Cerebellar nuclear complex (tissue), 1 donor: ENCODE measurements at places on chromosomes 2 and 18.

DNA sequence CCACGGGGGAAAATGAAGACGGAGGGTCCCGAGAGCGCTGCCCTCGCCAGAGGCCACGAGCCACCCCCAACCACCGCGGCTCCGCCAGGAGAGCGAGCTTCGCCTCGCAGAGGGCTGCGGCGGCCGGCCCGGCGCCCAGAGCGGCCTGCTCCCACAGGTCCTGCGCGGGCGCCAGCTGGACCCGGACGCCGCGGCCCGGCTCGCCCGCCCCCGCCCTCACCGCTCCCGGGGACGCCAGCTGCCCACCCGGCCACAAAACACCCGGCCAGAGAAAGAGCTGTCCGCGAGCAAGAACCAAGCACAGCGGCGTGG is 709 bp downstream of the PTPN2 start:
- no peak for DNase-seq

GRCh38 chr2:46886268-46887027 is 29.2 kb downstream of the MCFD2 start:
- no peak for DNase-seq

GRCh38 chr18:1796636-1797035 is 774.7 kb downstream of the METTL4 start:
- no peak for DNase-seq

GRCh38 chr2:190303647-190304046 is 16.0 kb downstream of the HIBCH start:
- DNase-seq = no peak

DNA sequence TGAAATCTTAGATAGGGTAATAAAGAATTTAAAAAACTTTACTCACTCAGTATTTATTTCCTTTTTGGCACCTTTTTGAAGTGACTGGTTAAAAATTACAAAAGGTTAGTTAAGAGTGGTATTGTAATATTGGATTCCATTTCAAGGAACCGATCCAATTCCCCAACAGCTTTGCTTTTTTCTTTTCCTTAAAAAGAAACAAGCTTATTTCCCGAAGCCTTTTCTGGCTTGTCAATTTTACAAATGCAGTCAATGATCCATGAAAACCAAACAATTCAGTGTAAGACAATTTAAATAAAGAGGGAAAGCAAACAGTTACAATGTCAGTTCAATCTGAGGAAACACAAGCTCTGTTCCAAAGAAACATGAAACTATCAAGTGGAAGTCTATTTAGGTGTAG is 200.2 kb downstream of the RIT2 start:
- no peak for DNase-seq

GRCh38 chr2:110777531-110778311 is 45.3 kb downstream of the ACOXL start:
- DNase-seq = no peak

GRCh38 chr2:65437392-65438135 is 5.2 kb upstream of the SPRED2 start:
- no peak for DNase-seq

- no peak for DNase-seq
These were observed 801.9 kb upstream of the CELF4 start for GRCh38 chr18:38367473-38367872.

GRCh38 chr2:217297096-217297495 is 437.2 kb upstream of the TNP1 start:
- no peak for DNase-seq

- DNase-seq = no peak
These were observed 412.1 kb upstream of the CDH2 start for GRCh38 chr18:28588884-28589549.

DNA sequence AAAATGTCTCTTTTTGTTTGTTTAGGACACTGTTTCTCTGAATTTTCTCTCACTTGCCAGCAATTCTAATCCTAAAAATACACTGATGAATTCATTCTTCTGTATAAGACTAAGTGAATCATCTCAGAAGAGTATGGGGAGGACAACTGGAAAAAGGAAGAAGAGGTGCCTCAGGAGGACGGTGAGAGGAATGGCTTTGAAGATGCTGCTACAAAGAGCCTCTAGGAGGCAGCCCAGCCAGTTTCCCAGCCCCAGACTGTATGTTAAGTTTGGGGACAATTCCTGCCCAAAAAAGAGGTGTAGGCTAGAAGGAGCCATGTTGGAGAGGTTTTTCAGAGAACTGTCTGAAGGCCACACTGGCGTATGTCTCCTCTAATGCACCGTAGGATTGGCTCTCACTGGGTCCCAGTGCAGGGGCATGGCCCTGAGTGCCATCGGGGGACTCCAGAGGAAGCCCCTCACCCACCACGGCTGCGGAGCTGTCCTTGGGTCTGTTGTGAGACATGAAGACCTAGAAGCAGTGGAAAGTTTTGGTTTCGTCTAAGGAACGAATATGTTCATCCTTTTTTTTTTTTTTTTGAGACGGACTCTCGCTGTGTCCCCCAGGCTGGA is 3.1 kb upstream of the SDC1 start:
- DNase-seq = no peak

DNA sequence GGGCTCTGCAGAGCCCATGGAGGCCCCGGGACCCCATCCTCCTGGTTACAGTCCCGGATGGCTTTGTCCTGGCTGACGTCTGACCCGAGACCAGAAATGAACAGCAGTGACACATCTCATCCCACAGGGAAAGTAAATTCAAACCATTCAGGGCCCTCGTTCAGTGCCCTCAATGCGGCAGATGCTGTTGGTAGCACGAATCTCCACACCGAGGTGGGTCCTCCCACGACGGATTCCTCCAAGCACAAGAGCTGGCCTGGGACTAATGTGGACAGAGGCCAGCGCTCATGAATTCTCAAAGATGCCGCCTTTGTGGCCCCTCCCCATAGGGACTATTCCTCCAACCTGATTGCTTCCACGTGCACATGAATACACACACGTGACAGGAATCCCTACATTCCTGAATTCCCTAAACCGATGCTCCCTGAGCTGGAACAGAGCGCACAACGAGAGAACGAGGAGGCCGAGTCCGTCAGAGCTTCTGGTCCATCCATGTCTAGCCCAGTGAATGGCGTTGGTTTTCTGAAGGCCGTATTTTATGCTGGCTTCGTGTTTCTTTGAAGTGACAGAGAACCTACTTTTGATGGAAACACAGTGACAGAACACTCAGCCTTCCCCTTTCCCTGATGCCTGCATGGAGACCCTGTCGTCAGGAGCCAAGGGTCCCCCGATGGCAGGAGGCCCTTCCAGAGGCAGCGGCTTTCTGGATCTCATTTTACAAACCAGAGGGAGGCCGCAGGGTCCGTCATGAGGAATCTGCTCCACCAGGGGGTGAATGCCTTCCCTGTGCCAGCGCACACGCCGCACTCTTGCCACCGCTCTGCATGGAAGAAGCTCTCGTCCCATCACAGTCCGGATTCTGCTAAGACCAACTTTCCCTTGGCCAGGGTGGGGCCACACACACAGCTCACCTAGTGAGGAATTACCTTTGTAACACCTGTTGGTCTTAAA is 64.3 kb upstream of the SNTG2 start:
- no peak for DNase-seq

- DNase-seq = no peak
These were observed 84.6 kb downstream of the FAM210A start for GRCh38 chr18:13641551-13642439.

DNA sequence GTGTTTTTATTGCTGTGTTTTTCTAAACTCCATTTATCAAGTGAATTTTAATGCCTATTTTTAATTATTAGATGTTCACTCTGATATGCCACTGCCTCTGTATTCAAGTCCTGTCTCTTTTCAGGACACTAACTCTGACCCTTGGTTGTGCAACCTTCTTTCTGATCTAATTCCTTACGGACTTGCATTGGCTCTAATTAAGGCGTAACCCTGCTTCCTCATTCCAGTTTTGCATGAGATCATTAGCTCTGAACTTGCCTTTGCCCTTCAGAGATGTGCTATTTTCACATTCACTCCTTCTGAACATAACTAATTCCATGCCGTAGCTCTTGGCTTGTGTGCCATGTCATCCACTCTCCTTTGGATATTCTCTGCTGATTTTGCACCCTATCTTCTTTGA is 162.5 kb upstream of the TMEFF2 start:
- no peak for DNase-seq

DNA sequence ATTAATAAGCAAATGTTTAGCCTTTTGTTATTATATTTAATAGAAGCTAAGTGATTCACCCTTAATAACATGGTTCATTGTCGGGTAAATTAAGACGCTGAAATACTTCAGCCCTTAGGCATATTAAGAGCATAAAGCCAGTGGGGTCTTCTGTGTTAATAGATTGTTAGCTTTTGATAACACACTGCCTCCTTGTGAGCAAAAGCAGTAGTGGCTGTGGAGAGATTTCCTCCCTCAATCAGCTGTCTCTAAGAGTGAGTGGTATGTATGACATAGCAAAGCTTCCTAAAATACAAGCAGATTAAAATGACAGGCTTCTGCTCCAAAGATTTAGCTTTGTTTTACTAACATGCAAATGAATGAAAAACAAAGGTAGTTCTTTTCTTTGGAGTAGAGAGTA is 143.7 kb upstream of the SYT4 start:
- DNase-seq = no peak

DNA sequence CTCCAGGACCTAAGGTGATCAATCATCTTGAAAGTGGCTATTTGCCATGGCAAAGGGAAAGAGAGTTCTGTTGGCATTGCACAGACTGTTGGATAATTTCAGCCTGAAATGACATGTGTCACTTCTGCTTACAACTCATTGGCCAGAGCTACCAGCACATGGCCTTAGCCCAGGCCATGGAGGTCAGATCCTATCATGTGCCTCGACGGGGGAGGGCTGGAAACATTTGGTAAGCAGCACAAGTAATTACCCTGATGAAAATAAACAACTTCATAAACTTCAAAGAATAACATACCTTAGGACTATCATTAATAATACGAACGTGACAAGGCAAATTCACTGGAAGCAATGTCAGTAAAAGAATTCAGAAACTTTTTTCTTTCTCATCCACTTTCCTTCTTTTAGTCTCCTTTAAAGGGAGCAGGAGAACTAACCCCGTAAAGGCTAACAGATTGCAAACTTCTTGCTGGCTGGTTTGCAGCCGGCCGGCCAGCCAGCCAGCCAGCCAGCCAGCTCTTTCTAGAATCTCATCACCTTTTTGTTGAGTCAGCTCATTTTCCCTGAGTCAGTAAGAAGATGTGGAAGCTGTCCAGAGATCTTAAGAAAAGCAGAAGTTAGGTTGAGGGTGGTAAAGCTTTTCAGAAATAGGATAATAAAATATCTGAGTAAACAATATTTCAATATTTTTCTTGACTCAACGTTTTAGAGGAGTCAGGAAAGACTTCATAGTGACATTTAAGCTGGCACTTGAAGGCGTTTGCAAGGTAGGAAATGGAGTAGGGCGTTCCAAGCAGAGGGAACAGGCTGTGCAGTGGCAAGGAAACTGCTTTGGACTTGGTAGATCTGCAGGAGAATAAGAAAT is 31.9 kb downstream of the CNRIP1 start:
- no peak for DNase-seq

- no peak for DNase-seq
These were observed 471.1 kb upstream of the SMIM21 start for GRCh38 chr18:75898651-75899050.

- DNase-seq = no peak
These were observed 1787.0 kb upstream of the PIK3C3 start for GRCh38 chr18:40168026-40168425.

DNA sequence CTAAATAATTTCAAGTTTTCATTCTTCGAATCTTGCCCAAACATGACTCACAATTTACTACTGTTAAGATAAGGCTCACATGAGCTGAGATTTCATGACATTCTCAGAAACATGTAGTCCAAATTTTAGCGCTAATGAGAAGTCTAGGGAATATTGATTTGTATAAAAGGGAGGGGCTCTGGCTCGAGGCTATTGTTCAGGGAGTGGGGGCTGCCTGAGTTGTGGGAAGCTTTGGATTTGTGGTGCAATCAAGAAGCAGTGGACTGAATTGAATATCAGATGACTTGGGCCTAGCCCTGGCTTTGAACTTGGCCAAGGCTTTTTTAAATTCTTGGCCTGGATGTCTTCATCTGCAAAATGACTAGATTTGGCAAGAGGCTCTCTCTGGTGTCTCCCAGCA is 674.9 kb upstream of the FANCL start:
- DNase-seq = no peak

DNA sequence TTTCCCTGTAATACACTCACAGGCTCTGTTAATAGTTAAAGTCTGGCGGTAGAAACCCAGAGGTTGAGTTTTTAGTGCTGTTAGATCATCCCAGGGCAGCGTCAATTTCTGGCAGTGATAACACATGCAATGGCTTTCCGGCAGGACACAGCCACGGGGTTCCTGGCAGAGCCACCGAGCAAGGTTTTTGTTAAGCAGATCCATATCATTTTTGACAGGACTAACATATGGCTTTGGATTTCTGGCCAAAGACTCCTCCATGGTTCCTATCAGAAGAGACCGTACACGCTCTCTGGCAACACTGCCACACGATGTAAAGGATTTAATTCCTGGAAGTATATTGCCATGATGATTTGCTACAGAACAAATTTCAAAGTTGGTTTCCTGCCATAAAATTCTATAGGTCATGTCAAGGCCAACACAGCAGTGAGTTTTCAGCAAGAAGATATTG is 854.3 kb downstream of the LRRTM4 start:
- no peak for DNase-seq

DNA sequence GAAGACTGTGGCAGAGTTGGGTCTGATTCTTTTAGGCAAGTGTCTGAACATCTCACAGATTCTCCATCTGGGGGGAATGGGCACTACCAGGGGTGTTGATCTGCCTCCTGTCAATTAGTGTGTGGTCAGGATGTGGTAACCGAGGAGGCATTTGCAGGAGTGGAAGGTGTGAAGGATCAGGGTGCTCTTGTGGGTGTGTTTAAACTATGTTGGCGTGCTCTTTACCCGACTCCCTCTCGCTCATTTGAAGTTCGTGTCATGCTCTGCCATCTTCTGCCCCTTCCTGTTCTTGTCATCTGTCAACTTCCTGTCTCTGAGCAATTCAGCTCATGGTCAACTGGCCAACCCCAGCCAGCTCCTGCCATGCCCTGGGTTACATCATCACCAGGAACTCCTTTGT is 107.9 kb downstream of the RTN4 start:
- no peak for DNase-seq

GRCh38 chr2:21103274-21103891 is 20.4 kb upstream of the TDRD15 start:
- DNase-seq = no peak

- DNase-seq = no peak
These were observed 456.6 kb upstream of the ID2 start for GRCh38 chr2:8225266-8225665.

GRCh38 chr18:76620321-76621170 is 125.5 kb upstream of the ZNF516 start:
- no peak for DNase-seq

DNA sequence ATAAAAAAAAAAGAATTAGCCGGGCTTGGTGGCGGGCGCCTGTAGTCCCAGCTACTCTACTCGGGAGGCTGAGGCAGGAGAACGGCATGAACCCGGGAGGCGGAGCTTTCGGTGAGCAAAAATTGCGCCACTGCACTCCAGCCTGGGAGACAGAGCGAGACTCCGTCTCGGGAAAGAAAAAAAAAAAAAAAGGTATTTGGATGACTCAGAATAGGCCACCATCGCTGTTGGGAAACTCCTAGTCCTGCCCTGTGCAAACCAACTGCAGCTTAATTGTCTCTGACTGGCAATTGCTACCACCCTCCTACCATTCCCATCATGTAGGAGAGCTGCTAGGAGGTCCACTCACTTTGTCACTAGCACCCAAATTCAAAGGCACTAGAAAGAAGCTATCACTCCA is 43.5 kb downstream of the ATP8B1 start:
- no peak for DNase-seq
